ENCODE measurements at places on chromosomes 12 and 14. TPM values are rescaled to one million over a fixed set of nuclear protein-coding genes. Genes with fewer than 3 reads are reported as not detected.

- no peak for DNase-seq
These were observed 29.1 kb downstream of the LRRK2 start for GRCh38 chr12:40253936-40254335.

DNA sequence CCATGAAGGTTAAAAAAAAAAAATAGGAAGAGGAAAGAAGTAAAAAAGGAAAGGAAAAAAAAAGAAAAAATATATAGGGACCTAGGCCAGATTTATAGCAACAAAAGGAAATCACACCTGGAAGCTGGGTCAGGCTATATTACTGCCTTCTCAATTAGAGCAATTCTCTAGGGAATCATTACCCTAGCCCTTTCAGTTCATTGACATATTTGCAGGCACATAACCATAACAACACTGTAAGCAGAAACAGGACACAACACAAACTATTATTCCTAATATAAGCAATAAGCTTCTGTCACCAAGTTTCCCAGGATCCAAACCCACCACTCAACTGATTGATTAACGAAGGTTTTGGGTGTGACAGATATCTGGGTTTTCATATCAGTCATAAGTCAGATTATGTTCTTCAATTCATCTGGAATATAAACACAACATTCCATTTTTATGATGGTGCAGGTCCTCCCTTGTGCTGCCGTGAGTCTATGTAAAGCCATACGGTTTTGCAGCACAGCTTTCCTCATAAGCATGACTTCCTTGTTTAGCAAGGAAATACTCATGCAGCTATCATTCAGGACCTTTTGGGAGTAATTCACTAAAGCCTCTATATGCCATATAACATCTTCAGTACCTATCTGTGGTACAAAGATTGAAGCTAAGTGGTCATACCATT is 4.2 kb downstream of the PCNX4 start:
- DNase-seq: no peak

STAT6 gene
- 146 TPM for total RNA-seq

- DNase-seq: no peak
These were observed 21.1 kb downstream of the OR10G3 start for GRCh38 chr14:21558703-21559170.

- DNase-seq: no peak
These were observed 98.1 kb upstream of the NCOR2 start for GRCh38 chr12:124665511-124665910.

DNA sequence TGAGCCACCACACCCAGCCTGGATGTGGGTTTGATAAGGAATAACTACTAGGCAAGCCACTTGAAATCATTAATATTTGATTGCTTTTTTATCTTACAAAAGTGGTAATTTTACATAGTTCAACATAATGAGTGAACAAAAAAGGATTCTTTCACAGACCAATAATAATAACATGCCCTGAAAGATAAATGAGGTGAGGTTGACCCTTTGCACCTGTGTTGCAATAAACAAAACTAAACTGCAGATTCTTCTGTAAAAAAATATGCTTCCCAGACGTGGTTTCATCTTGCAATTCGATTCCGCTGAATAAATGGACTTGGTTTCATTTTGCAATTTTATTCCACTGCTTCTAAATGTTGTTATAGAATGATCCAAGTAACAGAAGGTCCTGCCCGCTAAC is 1514.9 kb upstream of the TMEM132C start:
- no peak for DNase-seq

RFX4 gene
- total RNA-seq: not detected

DNA sequence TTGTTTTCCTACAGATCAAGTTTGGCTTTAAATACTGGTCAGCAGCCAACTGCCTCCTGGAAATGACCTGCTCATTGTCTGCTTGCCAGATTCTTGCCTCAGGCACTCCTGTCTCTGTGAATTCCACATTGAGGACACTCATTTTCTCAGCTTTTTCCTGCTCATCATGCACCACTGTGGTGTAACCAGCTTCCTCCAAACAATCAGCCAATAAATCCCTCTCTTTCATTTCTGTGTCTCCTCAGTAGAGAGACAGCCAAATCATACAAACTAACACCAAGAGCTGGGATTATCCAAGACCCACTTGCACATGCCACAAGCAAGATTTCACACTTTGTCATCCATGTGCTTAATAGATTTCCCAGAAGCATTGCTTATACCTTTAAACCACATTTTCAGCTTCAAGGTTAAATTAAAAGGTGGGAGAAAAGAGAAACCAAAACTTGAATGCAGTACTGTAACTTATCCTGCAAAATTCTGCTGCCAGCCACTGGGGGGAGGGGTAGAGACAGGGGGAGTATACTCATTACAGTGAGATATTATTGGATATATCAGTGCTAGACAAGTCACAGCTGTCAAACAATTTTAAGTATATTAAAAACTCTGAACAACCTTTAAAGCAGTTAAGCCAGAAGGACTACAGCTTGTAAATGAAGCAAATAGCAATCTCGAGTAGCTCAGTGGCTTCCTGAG is 105.0 kb downstream of the PPP2R5E start:
- DNase-seq: no peak

EFCAB11 gene
- total RNA-seq: 9.6 TPM

GRCh38 chr14:93753647-93754046 is 34.6 kb downstream of the PRIMA1 start:
- no peak for DNase-seq

C1S gene
- 541 TPM for total RNA-seq

OVCH1 gene
- total RNA-seq: 0.25 TPM

All from vagina (tissue), 2 donors.